ENCODE measurements at places on chromosomes 12 and 14.
A peak's percentile ranks its signal among the peaks of the same experiment; 100 is the strongest.

DNA sequence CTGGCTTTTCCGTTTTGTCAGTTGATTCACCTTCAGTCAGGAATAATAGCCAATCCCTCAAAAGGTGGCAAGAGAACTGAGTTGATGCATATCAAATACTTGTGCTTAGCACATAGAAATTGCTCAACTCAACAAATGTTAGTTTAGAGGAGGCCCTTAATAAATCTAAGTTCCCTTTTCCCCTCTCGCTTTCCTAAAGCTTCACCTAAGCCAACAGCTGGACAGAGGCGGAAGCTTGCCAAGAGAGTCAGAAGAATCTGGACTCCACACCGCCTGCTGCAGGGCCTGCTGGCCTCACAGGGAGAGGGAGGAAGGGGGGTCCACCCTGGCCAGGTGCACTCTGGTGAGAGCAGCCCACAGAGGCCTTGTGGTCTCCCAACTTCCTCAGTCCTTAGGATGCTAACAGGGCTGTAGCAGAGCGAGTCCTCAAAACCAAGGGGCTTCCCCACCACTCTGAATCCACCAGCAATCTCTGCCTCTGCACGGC, 213.1 kb downstream of the CHST11 start:
- DNase-seq: no peak

- DNase-seq: no peak
Observed at GRCh38 chr14:56334458-56334857, 216.2 kb downstream of the PELI2 start.

DNA sequence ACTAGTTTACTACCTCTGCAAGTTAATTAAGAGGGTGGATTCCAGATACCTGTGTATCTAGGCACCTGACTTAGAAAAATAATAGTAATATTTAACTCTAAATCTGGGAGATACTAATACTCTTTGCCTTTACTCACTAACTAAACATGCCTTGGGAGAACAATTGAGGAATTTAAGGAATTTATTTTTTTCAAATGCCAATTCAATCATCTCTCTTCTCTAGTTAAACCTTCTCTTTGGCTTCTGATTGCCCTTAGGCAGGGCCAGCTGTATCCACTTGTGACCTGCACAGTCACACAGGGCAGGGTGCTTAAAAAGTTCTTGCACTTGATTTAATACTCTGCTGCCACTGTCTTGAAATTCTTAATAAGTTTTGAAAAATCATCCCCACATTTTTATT, 142.4 kb downstream of the PLCZ1 start:
- DNase-seq: no peak

DNA sequence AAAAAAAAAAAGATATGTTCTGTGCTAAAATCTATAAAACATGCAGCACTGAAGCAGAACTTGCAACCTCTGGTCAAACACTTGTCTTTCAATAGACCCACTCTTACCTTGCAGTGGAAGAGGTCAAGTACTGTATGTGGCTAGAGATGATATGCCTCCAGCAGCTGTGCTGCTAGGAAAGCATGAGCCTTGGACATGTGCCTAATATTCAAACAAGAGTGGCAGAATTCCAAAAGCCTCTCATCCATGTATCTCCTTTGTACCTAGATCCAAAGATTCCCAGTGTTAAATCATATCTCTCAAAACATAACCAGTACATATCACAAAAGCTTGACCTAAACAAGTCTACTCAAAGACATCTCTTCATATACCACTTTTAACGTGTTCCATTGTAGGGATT, 105.0 kb upstream of the CPNE8 start:
- no peak for DNase-seq

DNA sequence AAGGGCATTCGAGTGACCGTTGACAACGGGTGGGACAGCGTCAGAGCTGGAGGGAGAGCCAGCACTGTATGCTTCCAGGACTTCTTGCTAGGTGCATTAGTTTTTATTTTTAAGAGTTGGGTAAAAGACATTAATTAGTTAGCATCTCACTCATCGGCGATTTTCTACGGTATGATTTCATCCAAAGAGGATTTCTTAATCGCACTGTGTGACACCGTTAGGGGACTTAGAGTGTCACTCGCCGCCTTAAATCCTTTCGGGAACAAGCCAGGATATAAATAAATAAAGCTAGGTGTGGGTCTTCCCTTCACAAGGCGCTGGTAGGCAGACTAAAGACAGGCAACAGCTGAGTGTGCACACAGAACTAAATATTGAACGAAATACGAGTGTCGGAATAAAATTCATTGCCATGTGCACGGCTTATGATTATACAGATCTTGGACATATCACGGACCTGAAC, 869 bp upstream of the NOVA1 start:
- no peak for DNase-seq

DNA sequence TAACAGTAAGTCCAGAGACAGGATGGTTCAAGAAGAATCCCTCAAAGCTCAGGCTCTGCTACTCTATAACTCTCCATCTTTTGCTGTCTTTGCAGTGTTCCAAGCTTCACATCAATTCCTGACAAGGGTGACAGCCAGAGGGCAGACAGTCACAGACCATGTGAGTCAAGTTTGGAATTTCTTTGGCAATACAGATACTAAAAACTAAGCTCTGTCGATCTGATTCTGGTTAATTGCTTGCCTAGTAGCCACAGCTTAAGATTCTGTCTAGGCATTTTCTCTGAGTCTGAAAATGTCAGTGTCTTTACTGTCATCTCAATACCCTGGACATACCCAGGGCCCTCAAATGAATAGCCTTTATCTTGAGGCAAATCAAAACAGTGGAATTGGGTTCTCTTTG, 153.7 kb downstream of the CEP128 start:
- DNase-seq: peak; percentile 23

DNA sequence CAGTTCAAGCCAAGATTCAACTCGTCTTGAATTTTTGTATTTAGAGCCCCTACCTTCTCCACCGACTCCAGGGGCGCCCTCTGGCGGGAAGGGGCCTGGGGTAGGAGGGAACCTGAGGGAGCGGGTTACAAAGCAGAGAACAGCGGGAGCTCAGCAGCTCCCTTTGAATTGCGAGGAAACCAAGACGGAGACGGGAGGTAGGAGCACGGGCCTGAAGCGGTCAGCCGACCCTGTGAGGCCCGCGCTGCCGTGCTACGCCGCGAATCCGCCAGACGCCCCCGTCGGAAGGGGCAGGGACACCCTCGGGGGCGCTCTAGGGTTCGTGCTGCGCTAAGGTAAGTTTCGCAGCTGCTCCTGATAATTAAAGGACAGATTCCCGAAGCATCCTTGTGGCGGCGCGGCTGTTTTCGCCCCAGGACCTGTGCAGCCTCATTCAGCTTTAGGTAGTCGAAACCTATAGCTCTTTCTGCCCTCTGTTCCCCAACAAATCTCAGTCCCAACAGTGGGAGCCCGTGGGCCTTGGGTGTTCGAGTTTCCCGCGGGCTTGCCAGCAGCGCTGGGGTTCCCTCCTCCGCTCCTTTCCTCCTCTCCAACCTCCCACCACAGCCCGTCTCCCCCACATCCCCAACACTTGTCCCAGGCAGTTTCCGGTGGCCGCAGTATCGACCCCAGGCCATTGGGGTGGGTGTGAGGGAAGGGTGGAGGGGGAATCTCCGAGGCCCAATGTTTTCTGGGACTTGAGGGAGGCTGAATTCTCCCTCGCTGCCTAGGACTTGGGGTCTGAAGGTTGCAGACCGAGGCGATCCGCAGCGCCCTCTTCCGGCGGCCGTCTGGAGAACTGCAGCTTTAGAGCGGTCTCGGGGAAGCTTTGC, 5.1 kb upstream of the NKX2-1 start:
- DNase-seq: no peak

Measured in GM04504 (cell line).